Activated CD4-positive, alpha-beta T cell treated with anti-CD3 and anti-CD28 coated beads for 4 hours (primary cell): ENCODE measurements at places on chromosomes 7 and 10.

- DNase-seq = no peak
These were observed 3.8 kb downstream of the RTKN2 start for GRCh38 chr10:62264702-62265436.

DNA sequence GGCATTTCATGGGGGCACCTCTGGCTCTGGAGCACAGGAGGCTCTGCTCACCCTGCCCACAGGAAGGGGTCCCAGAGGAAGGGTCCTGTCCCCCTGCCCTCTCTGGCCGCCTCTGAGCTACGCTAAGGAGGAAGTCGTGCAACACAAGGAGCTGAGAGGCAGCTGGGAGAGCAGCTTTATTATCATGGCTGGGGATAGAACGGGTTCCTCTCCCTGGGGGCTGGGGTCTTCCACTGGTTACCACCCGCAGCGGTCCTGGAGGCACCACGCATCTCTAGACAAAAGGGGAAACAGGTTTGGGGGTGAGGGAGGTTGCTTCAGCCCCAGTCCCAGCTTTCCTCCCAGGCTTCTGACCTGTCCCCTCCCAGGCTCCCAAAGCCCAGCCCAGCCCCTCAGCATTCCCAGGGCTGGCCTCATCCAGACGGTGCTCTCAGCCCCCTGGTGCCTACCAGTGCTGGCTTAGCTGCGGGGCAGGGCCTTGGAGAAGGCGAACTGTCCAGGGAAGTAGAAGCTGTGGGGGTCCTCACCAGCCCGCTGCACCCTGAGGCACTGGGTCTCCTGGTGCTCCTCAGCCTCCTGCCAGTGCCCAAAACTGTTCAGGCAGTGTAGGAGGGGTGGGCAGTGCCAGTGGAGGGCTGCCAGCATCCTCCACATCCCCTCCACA, 3.1 kb downstream of the RARRES2 start:
- no peak for DNase-seq

GRCh38 chr10:128744811-128745305, 618.6 kb upstream of the MKI67 start:
- DNase-seq = no peak

DNA sequence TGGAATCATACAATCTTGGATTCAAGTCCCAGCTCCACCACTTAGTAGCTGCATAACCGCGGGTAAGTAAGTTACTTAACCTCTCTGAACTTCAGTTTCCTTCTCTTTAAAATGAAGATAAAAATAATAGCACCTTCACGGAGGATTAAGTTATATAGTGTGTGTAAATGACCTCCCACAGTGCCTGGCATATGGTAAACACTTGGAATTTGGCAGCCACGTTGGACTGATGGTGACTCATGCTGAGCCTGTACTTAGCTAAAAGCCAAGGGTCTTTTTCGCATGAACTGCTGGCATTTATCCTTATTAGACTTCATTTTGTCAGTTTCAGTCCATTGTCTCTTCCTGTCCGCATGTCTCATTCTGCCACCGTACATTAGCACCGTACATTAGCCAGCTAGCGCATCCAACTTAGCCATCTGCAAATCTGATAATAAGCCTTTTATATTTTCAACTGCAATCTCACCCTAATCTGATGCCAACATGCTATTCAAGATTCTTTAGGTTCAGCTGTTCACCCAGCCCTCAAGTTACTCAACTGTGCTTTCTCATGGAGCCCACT, 11.2 kb downstream of the SLC13A4 start:
- DNase-seq = no peak

DNA sequence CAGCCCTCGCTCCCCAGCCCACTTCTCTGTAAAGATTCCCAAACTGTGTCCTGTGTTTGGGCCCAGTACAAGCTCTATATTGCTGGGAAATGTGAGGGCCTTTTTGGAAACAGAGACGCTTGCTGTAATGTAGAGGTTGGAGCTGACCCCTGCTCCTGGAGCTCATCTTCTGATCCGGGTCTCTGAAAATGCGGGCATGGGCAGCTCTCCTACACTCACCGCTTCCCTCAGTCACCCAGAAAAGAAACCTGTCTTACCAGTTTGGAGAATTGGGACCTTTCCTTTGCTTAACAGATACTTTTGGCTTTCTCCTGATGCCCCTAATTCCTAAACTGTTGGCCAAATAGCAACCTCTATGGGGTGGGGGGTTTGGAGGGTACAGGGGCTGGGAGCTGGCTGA, 18.2 kb downstream of the BAG3 start:
- DNase-seq = no peak

GRCh38 chr10:49287689-49288340, 11.2 kb upstream of the C10orf71 start:
- DNase-seq = no peak

- DNase-seq = no peak
These were observed 12.7 kb downstream of the LMTK2 start for GRCh38 chr7:98119256-98119918.

DNA sequence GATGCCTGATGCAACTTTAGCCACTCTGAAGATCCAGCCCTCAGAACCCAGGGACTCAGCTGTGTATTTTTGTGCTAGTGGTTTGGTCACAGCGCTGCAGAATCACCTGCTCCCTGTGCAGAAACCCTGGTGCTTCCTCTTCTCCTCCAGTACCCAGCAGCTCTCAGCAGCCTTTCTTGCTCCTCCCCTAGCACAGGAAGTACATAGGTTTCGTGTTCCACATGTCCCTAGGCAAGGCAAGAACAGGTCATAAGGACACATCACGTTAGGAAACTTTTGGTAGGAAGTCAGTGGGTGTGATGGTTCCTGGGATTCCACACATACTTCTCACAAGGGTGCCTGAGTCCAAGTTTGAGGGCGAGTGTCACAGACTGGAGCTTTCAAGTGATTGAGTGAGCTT, 167.9 kb upstream of the PRSS1 start:
- no peak for DNase-seq

GRCh38 chr7:80088705-80089104, 45.9 kb upstream of the GNAI1 start:
- DNase-seq = no peak

DNA sequence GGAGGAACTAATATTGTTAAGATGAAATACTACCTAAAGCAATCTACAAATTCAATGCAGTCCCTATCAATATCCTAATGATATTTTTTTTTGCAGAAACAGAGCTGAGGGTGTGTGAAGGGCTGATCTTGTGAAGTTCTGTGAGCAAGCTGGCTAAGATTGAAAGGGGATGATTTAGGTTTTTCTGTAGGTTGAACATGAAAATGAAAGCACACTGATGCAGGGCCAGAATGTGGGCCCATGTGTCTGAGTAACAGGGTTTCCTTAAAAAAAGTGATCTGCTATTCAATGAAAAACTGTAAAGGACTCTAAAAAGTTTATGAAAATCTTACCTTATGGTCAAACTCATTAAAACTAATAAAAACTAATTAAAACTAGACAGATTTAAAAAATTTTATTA, 47.4 kb downstream of the GRB10 start:
- no peak for DNase-seq

DNA sequence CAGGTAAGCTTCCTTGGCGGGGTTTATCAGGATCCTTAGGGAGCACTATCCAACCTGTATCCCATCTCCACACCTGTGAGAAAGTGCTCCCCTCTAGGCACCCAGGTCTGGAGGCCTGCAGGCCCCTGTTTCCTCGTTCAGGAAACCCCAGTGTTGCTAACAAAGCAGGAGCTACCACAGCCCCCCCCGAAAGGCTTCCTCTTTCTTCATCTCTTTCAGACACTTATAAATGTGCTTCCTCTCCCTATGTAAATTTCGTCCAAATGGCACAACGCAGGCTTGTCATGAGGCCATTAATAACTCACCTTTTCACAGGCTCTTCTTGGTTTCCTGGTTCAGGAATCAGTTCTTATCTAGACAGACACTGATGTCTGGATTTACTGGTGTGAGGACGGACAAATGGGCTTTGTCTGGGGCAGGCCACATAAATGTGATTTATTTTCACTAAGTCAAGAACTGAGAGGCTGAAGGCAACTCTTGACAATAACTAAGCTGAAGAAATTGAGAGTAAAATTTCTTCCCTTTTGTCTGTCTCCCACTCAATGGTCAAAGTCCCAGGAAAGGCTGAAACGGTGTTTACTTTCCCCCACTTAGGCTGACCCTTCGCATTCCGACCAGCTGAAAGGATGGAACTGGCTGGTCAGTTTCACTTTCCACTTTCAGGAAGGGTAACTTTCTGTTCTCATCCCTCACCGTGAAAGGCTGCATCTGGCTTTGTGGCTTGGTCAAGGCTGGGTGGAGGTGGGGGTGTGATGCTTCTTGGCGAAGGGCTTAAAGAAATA, 46.8 kb downstream of the PIK3AP1 start:
- no peak for DNase-seq

DNA sequence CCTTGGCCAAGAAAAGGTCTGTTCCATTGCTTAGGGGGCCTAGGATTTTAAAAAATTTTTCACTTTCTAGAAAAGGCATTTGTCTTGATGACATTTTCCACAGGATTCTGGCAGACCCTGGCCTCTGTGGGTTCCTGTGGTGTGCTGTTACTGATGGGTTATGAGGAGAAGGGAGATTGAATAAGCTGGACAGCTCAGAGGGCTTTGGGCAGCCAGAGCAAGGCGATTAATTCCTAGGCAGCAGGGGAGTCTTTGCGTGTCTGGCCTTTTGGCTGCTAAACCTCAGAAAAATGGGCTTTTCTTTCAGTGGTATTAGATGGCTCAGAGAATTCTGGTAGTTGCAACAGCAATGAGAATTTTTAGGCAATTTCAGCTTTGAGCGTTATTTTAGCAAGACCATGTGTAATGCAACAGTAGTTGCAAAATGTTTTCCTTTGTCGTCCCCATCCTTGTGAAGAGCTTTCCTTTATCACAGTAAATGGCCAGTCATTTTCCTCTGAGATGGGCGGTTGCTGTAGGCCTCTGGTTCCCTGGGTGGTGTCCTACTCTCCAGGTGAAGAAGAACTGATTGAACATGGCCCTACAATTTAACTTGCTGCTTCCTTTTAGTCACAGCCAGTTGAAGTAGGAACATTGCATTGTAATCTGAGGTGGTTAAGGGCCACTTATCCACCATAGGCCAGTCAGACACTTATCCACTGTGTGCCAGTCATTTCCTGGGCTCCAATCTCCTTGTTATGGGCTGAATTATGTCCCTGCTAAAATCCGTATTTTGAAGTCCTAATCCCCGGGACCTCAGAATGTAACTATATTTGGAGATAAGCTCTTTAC, 43.2 kb downstream of the SH2D4B start:
- no peak for DNase-seq

DNA sequence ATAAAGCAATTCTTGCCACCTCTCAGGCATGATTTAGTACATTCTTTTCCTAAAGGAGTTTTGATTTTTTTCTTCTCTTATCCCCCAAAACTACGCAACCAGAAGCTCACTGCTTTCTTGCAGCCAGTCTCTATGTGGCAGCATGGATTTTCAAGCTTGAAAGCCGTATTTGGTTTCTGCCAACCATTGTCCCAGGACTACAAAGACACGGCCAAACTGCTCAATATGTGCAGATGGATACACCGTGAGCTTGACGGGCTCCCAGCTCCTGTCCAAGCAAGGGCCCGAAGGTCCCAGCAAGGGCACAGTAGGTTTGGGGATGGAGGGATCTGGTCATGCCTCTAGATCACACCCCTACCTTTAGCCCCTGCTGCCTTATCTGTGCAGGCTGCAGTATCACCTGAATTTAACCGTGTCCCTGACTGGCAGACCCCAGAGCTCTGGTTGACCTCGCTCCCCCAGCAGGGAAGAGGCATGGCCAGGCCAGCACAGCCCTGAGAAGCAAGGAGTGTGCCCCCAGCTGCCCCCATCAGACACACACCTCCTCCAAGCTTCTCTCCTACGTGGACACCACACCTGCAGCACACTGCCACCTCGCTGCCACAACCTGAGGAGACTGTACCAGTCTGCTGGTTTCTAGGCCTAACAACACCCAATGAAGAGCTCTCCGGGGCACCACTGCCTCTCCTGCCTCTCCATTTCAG, 86.8 kb downstream of the COBL start:
- no peak for DNase-seq

- no peak for DNase-seq
These were observed 808.5 kb upstream of the ZWINT start for GRCh38 chr10:57169597-57169996.

- no peak for DNase-seq
These were observed 247.4 kb upstream of the ETV1 start for GRCh38 chr7:14236834-14237233.

DNA sequence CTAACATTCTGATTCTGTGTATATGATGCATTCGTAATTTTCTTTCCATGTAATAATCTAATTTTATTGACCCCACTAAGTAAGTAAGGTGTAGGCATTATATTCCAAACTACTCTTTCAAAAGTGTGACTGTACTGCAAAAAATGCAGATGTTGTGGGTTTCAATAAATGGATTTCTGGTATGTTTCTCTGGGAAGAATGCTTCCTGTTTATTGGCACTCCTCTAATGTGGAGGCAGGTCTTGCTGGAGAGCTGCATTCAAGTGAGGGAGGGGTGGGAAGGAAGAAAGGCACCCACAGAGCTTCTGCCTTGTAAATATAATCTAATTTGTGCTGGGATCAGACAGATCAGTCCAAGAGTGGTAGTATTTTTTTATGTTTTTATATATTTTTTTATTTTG, 23.9 kb downstream of the ST7 start:
- no peak for DNase-seq

DNA sequence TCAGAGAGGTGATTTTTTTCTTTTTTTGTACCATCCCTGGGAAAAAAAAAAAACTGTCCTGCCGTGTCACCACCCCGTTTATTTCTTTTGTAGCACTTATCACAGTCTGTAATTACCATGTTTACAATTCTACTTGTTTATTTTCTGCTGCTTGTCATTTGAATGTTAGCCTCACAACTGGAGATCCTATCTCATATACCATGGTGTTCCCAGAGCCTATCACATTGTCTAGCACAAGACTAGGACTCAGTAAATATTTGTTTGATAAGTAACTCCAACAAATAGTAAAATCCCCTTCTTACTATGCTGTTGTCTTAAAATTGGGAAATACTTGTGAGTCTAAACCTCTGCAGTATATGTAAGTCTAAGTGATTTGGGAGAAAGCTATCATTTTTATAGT, 36.0 kb downstream of the MKLN1 start:
- DNase-seq = no peak

DNA sequence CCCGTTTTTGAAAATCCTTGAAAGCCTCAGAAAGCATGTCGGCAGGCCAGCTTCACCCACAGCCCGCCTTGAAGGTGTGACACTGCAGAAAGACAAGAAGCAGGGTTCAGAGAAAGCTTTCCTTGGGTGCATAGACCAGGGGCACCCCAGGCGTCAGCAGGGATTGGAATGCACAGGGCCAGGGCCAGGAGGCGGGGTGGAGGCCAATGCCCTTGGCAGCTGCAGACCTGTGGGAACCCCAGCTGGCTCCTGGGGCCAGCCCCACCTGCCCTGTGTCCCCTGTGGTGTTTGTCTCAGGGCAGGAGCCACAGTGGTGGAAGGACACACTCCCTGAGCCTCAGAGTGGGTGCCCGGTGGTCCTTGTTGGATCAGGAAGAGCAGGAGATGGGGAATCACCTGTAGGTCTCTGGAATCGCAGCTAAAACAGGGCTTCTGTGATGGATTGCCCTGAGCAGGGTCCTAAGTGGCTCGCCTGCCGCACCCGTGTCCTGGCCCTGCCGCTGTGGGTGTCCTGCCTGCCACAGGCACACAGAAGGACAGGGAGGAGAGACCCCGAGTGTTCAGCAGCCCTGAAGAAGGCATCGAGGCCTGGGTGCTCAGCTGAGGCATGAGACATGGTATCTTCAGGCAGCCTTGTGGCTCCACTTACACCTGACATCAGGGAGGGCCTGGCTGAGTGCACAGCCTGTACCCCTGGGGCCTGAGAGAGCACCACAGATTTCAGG, 32.5 kb downstream of the ANXA8 start:
- DNase-seq = no peak

GRCh38 chr10:123143162-123143824, 4.6 kb upstream of the HMX2 start:
- no peak for DNase-seq

- no peak for DNase-seq
These were observed 45.8 kb upstream of the RHEB start for GRCh38 chr7:151565541-151565940.
